NCI-H1048 (cell line): ENCODE measurements at places on chromosomes 16 and 17.

DNA sequence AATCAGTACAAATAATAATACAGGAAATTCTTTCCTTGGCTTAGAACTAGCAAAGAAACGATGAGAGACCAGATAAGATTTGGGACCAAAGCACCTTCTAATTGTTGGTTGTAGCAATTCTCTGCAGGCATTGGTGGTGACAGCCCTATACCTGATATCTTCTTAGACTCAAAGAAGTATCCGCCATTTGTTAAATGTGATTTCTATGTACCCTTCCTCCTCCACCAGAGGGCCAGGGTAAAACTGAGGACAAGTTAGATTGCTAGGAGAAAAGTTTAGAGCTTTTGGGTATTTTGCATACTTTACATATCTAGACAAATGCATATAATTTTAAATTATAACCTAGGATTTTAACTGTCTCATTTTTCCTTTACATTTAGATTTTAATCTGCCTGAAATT is 304.3 kb downstream of the HS3ST4 start:
- DNase-seq, result no peak

DNA sequence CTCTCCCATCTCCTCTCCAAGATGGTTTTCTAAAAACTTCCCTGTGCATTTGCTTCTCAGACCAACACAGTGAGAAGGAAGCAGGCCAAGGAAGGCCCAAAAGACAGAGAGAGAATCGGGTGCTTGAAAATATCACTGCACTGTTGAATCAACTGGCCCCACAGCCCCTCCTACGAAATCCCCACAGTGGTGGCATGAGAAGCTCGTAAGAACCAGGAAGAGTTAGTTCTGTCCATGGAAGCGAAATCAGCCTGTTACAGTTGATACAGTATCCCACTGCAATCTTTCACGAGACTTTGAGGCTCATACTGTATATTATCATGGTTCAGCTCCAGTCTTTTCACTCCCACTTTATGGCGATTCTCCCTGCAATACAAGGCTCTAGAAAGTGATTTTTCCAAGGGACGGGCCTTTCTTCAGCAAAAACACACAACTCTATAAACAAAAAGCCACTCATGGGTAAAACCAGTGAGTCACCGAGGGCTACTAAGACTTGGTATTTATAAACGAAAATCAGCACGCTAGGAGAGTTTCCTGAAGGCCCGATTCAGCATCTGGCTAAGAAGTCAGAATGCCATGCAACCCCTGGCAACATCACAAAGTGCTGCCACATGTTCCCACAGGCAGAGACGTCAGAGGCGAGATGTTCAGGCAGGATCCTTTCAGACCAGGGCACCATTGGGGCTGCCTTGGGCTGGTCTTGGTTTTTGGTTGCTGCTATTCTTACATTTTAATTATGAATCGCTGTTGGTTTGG is 185.7 kb downstream of the IRX5 start:
- no peak for DNase-seq

DNA sequence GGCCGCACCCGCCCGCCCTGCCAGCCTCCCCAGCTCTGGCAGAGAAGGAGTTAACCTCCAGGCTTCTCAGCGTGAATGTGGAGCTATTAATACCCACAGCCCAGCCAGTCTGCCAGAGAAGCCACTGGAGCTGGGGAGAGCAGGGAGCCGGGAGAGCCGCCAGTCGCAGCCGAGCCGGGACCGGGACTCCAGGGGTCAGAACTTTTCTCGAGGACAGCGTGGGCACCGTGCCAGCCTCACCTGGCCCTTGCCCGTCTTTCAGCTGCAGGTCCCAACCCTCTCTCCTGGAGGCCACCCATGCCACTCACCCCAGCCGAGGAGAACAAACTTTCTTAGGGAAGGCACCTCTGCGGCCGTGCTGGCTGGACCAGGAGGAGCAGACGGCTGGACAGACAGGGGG is 33.8 kb upstream of the SBK1 start:
- no peak for DNase-seq

GRCh38 chr17:27578718-27579085 is 52.3 kb upstream of the LGALS9 start:
- DNase-seq, result no peak

GRCh38 chr17:73132085-73132492 is 32.7 kb upstream of the SSTR2 start:
- no peak for DNase-seq

- no peak for DNase-seq
Measured at GRCh38 chr17:7548585-7549400, at the start of gene TNFSF12. TSS of gene TNFSF12 (plus strand) at chr17:7549058. CDS start at chr17:7549154, 96 bp downstream.

DNA sequence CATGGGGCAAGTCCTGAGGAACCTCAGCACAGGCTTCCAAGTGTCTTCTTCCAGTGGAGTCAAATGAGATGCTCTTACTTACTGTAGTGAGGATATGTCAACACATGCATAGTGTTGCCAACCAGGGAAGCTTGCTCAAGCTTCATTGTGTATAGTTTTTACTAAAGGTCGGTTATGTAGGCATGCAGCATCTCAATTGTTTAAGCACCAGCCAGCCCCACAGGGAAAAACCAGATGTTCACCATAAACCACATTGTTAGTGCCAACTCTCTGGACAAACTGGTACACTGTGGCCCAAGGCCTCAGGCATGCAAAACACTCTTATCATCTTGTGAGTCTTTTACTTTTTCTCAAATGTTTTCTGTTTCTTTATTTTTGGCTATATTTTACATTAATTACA is 152.1 kb downstream of the PHKB start:
- DNase-seq, result no peak

GRCh38 chr16:81873206-81873605 is 94.1 kb downstream of the PLCG2 start:
- no peak for DNase-seq

GRCh38 chr16:9602189-9602588 is 510.7 kb downstream of the HAPSTR1 start:
- no peak for DNase-seq

GRCh38 chr17:6061290-6061689 is 8.9 kb upstream of the WSCD1 start:
- no peak for DNase-seq
